ENCODE measurements at places on chromosomes 3 and 15. TPM values are rescaled to one million over a fixed set of nuclear protein-coding genes. Genes with fewer than 3 reads are reported as not detected.

The SCAMP5 gene
- total RNA-seq: 5.8 TPM

The TGM4 gene
- not detected for total RNA-seq

The CYFIP1 gene
- total RNA-seq: 172 TPM

The IGSF11 gene
- total RNA-seq: 0.42 TPM

The XXYLT1 gene
- 15.0 TPM for total RNA-seq

DNA sequence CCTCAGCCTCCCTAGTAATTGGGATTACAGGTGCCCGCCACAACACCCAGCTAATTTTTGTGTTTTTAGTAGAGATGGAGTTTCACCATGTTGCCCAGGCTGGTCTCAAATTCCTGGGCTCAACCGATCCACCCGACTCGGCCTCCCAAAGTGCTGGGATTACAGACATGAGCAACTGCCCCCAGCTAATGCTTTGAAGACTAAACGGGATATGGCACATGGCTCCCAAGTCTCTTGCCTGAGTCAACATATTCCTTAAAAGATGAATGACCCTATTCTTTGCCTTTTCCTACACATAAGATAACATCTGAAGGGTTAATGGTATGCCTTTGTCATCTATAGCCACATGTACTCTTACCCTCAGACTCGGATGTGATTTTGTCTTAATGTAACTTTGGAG, 38.4 kb upstream of the NEDD4 start:
- DNase-seq: no peak

GRCh38 chr3:40583691-40584090, 58.9 kb downstream of the ZNF621 start:
- no peak for DNase-seq

- no peak for DNase-seq
These were observed 36.3 kb upstream of the CADPS start for GRCh38 chr3:62911526-62911925.

GRCh38 chr3:106068795-106069194, 200.0 kb upstream of the CBLB start:
- no peak for DNase-seq

DNA sequence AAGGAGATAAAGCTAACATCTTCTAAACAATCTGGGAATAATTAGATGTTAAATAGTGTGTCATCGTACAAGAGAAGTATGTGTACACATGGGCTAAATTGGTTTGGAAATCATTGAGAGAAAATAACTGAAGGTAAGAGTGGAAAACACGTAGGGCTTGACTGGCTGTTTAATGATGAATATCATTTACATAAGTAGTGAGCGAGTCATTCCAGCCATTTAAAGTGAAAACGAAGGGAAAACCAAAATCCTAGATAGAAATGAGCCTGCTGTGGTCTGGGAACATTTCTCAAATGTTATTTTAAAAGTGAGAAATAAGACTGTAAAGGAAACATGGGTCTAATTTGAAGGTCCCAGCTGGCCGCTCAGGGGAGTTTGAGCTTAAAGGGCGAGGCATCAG, 41.9 kb upstream of the KCNMB2 start:
- DNase-seq: no peak

DNA sequence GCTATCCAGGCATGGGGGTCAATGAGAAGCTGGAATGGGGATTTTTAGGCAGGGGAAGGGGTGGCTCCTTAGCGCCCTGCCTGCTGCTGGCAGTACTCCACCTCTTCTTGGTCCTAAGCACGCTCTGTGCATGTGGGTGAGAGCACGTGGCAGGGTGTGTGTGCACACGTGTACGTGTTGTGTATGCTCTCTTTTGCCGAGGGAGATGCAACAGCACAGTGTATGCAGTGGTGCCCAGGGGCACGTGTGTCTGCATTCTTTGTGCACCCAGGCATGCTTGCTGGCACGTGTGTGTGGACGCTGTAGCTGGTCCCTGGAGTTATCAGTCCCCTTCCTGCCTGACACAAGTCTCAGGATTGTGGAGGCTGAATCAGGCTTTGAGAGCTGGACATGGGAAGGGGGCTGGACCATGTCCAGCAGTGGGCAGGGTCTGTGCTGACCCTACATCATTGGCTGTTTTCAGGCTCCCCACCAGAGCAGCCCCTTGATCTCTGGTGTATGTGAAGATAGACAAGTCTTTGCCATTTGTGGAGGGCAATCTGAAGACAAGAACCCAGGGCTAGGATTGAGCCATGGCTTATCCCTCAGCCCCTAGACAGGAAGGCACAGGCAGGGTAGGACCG, 1.9 kb upstream of the CAMKV start:
- no peak for DNase-seq

DNA sequence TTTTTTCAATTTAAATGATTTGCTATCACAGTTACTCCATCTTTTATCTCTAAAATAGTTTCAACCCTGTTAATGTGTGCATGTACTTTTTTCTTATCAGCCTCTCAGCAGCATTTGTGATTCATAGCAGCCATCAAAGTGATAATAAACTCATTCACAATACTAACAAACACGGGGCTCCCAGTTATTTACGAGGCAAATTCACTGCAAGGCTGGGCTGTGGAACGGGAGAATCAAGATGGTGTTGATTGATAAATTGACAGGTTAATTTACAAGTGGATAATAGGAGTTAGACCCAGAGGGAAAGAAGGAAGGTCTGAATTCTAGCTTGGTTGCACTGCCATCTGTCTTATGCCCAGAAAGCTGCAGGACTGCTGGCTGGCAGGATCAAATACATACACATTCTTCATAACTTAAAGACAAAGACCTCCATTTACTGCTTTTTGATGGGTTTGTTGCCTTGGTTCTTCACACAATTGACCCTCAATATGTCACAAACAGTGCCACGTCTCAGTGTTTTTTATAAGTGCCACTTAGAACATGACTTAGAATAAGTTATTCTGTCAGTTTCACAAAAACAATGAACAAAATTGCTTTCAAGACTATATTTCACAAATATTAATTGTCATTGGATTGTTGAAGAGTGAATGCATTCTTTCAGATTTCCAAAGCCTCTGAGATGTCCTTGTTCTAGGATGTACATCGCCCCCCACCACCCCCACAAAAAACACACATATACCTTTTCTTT, 562.8 kb downstream of the NR2F2 start:
- DNase-seq: no peak

DNA sequence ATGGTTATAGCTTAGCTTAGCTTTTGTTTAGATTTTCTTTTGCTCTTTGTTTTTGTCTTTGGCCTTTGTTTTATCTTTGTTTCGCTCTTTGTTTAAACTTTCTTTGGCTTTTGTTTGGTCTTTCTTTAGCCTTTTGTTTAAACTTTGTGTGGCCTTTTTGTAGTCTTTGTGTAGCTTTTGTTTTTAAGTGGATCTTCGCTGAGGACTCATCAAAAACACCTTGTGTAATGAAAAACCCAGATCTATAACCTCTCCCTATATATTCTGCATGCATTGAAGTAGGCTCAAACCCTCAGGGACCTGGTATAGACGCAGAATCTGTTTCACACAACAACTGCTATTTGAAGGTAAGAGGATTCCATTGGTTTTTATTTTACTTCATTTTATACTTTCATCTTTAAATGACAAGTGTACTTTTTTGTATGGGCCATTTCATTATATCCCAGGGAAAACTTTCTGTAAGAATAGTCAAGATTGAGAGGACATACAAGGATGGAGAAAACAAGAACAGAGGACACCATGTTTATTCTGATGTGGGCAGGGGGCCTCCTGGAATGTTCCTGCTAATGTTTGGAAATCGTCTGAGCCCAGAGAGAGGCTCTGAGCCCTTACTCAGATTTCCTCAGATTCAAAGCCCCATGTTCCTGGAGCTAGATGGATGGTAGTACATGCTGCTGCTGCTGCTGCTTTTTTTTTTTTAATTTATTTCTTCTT, at the start of gene MOBP:
Gene MOBP, plus strand, starts transcription at position 287 of the 714 bp plus-strand sequence. CDS start 34,390 bp downstream, outside the sequence.
- no peak for DNase-seq

DNA sequence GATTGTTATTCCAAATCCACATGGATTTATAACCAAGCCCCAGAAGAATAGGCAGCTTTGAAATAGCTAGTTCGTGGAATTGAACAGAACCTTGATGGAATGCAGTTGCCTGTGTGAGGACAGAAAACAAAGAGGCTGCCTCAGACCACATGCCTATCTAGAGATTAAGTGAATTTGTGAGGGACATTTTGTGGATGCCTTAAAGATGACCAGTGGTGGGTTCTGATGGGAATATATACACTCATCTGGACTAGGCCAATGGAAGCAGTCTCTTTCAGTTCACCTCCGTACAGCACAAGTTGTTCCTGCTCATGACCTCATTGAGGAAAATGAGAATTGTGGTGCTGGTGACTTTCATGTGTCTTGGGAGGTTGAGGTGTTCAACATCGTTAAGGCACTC, 63.2 kb upstream of the PYDC2 start:
- DNase-seq: no peak

DNA sequence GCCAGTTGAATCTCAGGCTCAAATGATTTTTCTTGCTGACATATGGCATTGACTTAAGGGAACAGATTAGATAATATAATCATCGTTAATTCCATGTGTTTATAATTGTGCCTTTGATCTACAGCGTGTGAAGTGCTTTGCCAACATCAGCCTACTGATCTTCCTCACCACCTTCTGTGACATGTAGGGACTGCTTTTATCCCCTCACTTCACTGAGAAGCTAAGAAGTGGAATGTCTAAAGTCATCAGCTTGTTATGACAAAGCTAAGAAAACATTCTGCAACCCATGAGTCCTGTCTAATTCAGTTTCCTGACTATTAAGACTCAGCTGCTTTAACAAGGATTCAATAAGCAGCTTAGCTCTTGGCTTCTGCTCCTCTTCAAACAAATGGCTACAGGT, 106.0 kb downstream of the MYH15 start:
- DNase-seq: no peak

GRCh38 chr15:36769098-36769497, 189.7 kb downstream of the CDIN1 start:
- DNase-seq: no peak

Measured in aorta (tissue), 5 donors.